Spinal cord (tissue), 10 donors: ENCODE measurements at places on chromosomes 7 and 10. TPM values are rescaled to one million over a fixed set of nuclear protein-coding genes. Genes with fewer than 3 reads are reported as not detected.

OR2AE1 gene
- not detected for total RNA-seq

GRCh38 chr7:150951521-150951920 is 26.6 kb downstream of the KCNH2 start:
- no peak for DNase-seq

AKR1C8 gene
- 0.94 TPM for total RNA-seq

DNA sequence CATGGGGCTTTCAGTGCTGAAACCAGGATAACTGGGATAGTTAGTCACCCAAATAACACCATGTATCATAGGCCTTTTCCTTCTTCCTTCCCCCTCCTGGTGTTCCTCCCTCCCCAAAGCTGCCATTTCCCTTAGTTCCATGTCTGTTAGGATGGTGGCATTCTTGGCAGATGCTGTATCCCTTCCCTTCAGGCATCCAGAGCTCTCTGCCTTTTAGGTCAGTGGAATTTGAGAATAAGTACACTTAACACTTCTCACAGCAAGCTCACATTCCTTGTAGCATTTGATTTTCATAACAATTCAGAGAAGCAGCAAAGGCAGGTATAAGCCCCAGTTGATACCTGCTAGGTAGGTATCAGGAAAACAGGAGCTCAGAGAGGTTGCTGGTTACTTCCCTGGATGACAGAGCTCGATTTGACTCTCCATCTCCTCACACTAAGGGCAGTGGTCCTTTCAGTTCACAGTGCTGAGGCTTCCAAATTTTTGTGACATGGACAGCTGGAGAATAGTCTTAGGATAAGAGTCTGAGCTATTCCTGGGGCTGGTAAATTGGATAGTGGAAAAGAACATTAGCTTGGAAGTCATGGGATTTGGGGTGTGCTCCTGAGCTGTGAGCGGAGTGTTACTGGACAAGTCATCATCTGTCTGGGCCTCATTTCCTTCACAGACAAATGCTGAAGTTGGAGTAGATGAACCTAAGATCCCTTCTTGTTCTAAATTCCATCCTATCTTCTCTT is 108.7 kb upstream of the RHOBTB1 start:
- no peak for DNase-seq

OR2A12 gene
- not detected for total RNA-seq

SH2D4B gene
- 0.11 TPM for total RNA-seq

GRCh38 chr10:21298701-21299100 is 226.8 kb downstream of the SKIDA1 start:
- DNase-seq, result no peak

GRCh38 chr7:20132585-20132984 is 84.6 kb downstream of the MACC1 start:
- DNase-seq, result no peak

CAV1 gene
- 74.4 TPM for total RNA-seq

DNA sequence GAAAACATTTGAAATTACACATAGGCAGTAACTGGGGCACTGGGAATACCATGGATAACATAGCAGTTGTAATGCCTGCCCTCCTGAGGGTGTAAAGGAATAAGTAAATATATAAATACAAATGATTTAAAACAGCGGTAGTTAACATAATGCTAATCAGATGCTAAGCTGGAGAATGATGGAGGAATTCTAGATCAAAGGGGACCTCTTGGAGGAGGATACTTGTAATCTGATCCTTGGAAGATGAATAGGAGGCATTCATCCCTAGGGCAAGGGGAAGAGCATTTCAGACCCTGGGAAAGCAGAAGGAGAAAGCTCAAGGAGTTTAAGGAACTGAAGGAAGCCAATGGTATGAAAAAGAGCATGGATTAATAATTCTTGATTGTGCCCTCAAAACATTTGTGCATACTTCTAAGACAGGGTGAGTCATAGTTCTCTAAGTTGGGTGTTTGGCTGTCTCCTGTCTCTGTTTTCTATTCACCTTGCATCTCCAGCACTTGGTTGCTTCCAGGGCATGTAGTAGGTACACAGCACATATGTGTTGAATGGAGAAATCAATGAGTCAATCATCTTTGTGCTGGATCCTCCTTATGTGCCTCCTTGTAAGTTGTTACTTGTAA is 54.8 kb upstream of the PLPP4 start:
- DNase-seq, result no peak

- DNase-seq, result no peak
These were observed 10.8 kb downstream of the KCNH2 start for GRCh38 chr7:150967349-150967748.

DNA sequence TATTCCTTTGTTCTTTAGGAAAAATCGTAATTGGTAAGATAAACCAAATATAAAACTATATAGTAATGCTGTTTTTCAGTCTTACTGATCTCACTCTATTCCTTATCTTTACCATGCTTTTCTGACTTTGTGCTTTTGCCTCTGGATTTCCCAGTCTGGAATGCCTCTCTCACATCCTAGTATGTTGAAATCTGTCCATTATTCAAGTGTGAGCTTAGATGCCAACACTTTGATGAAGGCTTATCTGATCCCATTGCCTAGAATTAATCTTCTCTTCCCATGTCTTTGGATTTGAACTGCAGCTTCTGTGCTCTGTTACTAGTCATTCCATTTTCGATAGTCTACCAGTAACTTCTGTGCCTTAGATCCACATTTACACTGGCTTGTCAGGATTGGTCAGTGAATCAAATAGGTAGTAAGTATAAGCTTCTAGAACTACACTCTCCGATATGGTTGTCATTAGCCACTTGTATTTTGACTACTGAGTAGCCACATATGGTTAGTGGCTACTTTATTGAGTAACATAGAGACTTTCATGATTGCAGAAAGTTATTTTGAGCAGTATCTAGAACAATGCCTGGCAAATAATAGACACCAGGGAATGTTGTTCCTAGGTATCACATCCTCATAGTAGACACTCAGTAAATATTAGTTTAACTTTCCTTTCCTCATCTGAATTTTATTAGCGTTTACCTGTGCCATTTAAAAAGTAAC is 92.9 kb downstream of the BMPR1A start:
- no peak for DNase-seq

DNA sequence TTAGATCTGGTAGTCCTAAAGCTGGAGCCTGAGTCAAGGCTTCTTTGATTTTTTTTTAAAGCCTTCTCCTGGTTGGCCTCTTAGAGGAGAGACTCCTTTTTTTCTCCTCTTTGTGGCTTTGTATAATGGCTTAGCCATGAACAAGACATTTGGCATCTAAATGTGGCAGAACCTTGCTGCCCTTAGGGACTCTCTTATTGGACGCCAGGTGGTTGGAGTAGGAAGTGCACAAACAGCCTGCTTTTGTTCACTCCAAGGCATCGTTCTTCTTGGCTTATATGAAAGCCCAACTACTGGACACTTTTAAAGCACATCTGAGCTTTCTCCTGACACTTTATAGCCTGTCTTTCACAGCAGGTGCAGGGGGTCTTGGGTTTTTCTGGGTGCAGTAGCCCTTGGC is 25.0 kb downstream of the ZPBP start:
- DNase-seq, result peak; percentile 17

DNA sequence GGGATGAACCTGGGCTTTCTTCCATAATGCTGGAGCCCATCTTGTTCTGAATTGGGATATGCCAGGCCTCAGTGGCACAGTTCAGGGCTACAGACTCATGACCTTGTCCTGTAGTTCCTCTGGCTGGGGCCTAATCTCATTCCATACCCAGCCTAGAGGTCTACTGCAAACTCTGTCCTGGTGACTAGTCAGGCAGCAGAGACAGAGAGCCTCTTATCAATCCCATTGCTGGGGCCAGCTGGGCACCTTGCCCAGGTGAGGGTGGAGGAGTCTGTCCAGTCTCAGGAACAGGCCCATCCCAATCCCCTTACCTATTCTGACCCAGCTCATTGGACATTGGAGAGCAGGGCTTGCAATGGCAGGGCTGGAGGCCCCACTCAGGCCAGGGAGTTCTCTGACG is 28.0 kb upstream of the COMTD1 start:
- no peak for DNase-seq

ALOX5 gene
- total RNA-seq, result 2.1 TPM

OR9A2 gene
- total RNA-seq, result 0.50 TPM

CFAP43 gene
- 42.5 TPM for total RNA-seq

TDRD1 gene
- total RNA-seq, result 1.1 TPM

- DNase-seq, result no peak
These were observed 18.0 kb downstream of the ZNF746 start for GRCh38 chr7:149479568-149479967.

DNA sequence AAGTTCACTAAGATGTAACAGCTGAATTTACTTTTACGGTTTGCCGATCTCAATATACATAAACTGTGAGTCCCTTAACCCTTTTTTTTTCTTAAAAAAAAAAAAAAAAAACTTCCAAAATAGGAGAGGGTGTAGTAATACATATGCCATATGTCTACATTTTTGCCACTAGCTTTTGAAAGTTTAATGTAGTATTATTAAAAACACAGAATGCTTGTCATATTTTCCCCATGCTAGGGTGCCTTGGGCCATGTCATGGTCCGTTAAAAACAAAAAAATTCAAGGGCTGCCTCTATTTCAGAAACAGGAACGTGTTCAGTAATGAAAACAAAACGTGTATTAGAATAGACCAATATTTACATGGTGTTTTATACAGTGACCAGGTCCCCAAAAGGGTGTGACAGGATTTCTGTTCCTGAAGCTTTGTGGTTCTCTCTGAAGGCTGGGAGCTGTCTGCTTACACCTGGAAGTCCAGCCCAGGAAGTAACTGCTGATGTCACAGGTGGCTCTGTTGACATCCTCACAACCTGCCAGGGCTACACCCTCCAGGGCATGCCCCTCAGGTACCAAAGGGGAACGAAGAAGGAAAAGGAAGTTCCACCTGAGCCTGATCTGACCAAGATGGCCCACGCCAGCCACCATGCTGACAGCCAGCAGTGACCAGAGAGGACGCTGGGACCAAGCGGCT is 79.0 kb downstream of the COBL start:
- no peak for DNase-seq

- peak; percentile 69 for DNase-seq
These were observed 47.6 kb downstream of the GTF2IRD1 start for GRCh38 chr7:74501298-74501697.

- DNase-seq, result no peak
These were observed 22.8 kb downstream of the VOPP1 start for GRCh38 chr7:55549457-55549856.

ADCY1 gene
- 21.8 TPM for total RNA-seq

HKDC1 gene
- total RNA-seq, result 1.5 TPM

DNA sequence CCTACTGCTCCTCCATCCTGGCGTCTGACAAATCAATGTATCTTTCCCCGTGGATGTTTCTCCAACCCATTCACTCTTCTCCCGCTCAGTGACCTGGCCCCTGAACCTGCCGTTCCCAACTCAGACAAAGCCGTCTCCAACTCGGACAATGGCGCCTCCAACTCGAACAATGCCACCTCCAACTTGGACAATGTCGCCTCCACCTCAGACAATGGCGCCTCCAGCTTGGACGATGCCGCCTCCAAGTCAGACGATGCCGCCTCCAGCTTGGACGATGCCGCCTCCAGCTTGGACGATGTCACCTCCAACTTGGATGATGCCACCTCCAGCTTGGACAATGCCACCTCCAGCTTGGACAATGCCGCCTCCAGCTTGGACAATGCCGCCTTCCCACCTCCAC is 608.6 kb downstream of the DNAJB6 start:
- no peak for DNase-seq

NRBF2 gene
- 20.4 TPM for total RNA-seq

TFEC gene
- total RNA-seq, result 2.1 TPM

FKBP6 gene
- total RNA-seq, result 0.11 TPM

GRCh38 chr7:48154792-48155413 is 16.4 kb upstream of the ABCA13 start:
- no peak for DNase-seq

PILRA gene
- total RNA-seq, result 4.3 TPM
